ENCODE measurements at places on chromosomes 3 and 15. TPM values are rescaled to one million over a fixed set of nuclear protein-coding genes. Genes with fewer than 3 reads are reported as not detected.

DNA sequence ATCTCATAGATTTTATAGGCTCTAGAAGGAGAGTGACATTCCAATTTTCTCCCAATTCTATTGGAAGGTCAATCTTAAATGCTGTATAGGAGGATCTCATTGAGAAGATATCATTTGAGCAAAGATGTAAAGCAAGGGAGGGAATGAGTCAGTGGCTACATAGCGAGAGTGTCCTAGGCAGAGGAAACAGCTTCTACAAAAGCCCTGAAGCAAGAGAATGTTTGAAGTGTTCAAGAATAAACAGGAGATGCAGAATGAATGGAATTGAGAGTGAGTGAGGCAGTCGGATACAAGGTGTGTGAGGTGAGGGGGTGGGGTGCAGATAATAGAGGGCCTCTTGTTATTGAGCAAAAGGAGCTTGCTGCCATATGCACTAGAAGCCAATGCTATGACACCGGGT, 545.9 kb downstream of the IGSF11 start:
- no peaks in the 10 kb centered on the region for H3K36me3 ChIP-seq
- H3K27me3 ChIP-seq, result no peaks in the 10 kb centered on the region
- H3K4me3 ChIP-seq, result no peak overlapping the region
- no peak overlapping the region for H3K27ac ChIP-seq

DNA sequence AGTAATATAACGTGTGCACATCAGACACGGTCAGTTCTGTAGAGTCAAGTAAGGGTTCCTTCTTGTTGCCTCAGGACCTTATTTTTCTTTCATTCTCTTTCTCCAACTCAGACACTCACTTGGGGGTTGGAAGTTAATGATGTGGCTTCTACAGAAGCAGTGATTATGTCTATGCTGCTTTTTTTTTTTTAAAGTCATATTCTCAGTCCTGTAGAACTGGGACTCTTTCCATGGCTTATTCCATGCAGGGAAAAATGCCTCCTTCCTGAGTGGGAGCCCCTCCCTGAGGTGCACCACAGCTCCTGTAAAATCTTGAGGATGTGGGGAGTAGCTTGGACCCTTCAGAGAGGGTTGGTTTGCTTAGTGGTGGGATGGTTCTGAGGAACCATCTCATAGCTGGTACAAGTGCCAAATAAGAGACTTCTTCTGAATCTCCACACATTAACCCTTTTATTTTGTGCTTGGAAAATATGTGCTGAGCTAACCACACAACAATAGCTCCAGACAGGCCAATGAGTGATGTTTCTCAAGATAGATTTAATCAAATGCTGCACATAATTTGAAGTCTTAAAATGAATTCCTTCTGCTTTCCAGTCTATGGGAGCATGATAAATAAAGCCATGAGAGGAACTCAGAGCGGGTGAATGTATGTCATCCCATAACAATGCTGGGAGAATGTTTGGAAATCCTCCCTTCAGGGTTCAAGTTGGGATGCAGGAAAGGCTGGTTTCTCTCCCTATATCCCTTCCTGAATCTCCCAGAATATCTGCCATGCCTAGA, 23.3 kb upstream of the FSTL1 start:
- H3K27me3 ChIP-seq, result no peaks in the 10 kb centered on the region
- H3K27ac ChIP-seq, result no peak overlapping the region
- H3K36me3 ChIP-seq, result no peaks in the 10 kb centered on the region
- DNase-seq, result no peak

DNA sequence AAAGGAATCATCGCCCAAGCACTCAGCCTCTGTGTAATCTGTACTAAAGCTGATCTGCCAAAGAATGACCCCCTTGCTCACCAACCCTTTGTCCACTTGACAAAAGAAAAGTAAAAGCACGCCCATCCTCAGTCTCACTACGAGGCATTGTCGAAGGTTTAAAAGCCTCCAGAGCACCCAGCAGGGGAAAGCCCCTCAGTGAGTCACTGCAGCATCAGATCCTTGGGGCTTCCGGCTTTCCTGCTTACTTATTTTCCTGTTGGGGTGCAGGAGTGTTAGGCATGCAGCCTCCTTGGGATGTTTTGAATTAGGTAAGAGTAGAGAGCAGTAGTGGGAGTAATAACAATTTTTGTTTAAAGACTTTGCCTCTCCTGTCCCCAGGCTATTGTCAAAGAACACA, 216.1 kb downstream of the MTHFS start:
- no peak overlapping the region for H3K4me3 ChIP-seq
- H3K27ac ChIP-seq, result no peak overlapping the region
- no peaks in the 10 kb centered on the region for H3K4me1 ChIP-seq
- no peaks in the 10 kb centered on the region for H3K36me3 ChIP-seq
- no peaks in the 10 kb centered on the region for H3K27me3 ChIP-seq
- DNase-seq, result no peak

- peaks cover under 1% of the 10 kb centered on the region for H3K4me1 ChIP-seq
- no peak overlapping the region for H3K4me3 ChIP-seq
These were observed 26.5 kb downstream of the MTMR14 start for GRCh38 chr3:9675736-9676290.

DTX3L gene
- total RNA-seq, result 26.7 TPM

SYNM gene
- total RNA-seq, result 4.2 TPM

SMCO1 gene
- total RNA-seq, result not detected

All from pancreas (tissue), 10 donors.